ENCODE measurements at places on chromosomes 3 and 15.

DNA sequence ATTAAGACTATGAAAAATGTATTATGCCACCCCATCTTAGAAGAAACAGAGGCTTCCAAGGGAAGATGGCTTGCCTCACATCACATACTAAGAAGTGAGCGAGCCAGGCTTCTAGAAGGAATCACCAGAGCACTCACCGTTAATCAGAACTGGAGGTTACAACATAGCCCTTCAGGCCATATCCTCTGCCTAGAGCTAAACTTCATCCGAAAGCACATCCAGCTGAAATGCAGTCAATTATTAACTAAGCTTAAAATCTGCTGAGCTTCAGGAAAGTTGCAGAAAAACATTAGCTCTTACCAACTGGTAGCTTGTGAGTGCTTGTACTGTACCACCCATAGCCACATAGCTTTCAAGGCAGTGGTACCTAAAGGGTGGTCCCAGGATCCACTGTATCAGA is 483.2 kb downstream of the TBL1XR1 start:
- DNase-seq: no peak

DNA sequence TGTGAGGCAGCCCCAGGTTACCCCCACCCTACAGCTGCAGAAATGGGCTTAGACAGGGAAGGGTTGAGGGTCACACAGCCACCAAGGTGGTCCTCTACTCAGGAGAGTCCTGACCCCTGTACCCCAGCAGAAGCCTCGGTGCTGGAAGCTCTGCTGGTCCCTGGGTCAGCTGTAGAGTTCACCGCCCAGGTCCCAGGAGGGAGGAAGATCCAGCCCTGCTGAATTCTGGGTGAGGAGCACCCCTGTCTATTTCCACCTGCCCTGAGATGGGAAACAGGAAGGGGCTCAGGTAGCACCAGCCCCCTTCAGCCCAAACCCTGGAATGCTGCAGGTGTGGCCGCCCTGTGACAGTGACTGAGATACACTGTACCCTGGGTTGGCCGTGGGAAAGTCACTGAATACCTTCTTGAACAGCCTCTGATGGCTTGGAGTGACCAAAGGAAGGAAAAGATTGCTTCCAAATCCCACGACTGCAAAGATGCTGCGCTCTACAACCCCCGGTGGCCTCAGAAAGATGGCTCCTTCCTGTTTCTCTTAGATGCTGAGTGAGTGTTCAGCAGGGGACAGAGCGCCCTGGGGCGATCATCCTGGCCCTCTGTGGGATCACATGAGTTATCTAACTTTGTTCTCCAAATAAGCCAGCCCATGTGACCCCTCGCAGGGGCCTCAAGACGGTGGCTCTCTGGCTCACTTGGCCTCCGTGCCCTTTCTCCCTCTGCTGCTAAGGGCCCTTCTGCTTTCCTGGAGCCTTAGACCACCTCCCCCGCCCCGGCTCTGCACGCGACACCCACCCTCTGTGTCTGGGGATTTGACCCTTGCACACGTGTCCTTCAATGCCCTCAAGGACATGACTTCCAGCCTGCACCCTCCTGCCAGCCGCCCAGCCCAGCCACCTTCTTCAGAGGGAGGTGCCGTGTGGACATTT is 141.9 kb downstream of the NSMCE3 start:
- no peak for DNase-seq

- DNase-seq: no peak
These were observed 150.8 kb downstream of the LEKR1 start for GRCh38 chr3:156976933-156977332.

GRCh38 chr15:39591896-39592315 is 11.0 kb downstream of the THBS1 start:
- DNase-seq: no peak
